ENCODE measurements at places on chromosomes 12 and 14. TPM values are rescaled to one million over a fixed set of nuclear protein-coding genes. Genes with fewer than 3 reads are reported as not detected.
A peak's percentile ranks its signal among the peaks of the same experiment; 100 is the strongest.

The TCHP gene
- 17.8 TPM for polyA plus RNA-seq

The E2F7 gene
- polyA plus RNA-seq = 2.4 TPM

The RHEBL1 gene
- 1.6 TPM for polyA plus RNA-seq

The POTEG gene
- polyA plus RNA-seq = not detected

The PZP gene
- 0.39 TPM for polyA plus RNA-seq

The ADCY6 gene
- 44.3 TPM for polyA plus RNA-seq

The ADGRD1 gene
- 13.7 TPM for polyA plus RNA-seq

The P2RX2 gene
- not detected for polyA plus RNA-seq

- DNase-seq = no peak
Observed at GRCh38 chr14:50937325-50937724, 7.0 kb downstream of the PYGL start.

DNA sequence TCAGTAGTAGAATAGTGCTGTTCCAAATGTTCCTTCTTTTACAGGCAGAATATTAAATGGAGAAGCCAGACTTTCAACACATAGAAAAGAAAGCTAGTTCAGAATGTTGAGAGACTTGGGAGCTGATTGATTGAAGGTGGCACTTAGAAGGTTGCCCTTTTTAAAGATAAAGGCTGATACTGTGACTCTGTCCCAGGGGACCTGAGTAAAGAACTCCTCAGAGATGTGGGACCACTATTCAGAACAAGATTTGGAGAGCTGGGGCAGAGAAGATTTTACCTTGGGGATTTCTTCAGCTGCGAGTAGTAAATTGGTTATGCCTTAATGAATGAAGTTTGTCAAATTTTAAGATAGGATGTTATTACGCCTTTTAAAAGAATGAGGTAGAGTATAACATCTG, 21.4 kb upstream of the BTG1 start:
- no peak for DNase-seq

DNA sequence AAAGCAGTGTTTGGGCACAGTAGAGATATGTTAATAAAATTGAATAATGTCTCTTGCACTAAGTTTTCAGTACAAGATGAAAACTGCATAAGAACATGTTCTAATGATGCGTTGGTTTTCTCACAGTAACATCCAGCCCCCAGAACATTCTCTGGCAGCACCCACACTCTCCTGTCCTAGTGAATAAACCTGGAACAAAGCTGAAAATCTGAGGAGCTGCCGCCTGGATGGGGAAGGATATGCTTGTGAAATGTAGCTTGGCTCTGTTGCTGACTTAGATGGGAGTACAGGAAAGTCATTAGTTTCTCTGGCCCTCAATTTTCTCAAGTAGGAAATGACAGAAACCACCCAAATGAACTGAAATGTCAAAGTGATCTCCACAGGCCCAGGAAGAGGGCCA, 323.8 kb downstream of the APAF1 start:
- DNase-seq = no peak

- no peak for DNase-seq
Observed at GRCh38 chr12:32921397-32921796, 24.8 kb upstream of the PKP2 start.

- peak; percentile 77 for DNase-seq
Observed at GRCh38 chr14:31207287-31207754, 272 bp downstream of the HECTD1 start.

- no peak for DNase-seq
Observed at GRCh38 chr14:65832431-65833266, 420.1 kb downstream of the FUT8 start.

DNA sequence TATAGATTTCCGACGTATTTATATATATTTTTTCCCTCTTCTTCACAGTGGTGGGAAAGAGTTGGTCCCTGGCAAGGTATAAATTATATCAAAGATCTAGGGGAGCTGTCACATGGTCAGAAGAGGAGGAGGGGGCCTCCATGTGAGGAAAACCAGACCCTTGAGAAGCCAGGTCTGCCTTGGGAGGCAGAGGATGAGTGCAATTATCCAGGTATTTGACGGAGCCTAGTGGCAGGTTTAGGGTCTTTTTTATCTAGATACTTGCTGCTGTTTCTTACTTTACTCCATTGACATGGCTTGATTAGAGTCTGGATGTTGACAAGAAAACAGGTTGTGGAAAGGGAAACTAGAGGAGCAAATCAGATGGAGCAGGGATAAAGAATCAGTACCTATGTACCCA, 5.5 kb downstream of the COPZ1 start:
- DNase-seq = no peak

GRCh38 chr14:106442857-106443256, 916.5 kb downstream of the TMEM121 start:
- no peak for DNase-seq

GRCh38 chr12:49664591-49665239, 41.4 kb downstream of the PRPF40B start:
- no peak for DNase-seq

DNA sequence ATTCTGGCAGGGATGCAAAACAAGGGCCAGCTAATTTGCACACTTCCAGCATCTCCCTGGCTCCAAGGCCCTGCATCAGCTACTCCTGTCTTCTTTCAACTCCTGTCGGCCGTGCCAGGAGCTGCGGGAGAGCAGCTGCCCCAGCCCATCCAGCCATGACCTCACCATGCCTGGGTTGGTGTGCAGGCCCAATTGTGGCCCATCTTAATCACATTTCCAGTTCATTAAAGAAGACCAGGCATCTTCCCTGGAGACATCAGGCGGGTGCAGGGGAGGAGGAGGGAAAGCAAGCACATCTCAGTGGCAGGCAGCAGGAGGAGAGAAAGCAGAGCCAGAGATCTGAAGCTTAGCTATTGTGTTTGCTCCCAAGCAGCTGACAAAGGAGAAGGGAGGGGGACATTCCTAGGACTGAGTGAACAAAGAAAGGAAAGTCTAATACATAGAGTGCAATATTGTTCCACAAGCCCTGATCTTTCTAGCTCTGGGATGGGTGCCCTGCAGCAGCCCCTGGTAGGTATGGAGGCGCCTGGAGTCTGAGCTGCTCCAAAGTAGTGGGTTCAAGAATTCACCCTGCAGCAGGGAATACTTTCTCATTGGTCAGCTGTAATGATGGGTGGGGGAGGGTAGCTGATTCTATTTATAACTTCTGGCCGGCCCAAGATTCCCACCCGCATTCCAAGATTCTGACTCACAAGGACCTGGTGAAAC, 40.1 kb downstream of the VWF start:
- no peak for DNase-seq

DNA sequence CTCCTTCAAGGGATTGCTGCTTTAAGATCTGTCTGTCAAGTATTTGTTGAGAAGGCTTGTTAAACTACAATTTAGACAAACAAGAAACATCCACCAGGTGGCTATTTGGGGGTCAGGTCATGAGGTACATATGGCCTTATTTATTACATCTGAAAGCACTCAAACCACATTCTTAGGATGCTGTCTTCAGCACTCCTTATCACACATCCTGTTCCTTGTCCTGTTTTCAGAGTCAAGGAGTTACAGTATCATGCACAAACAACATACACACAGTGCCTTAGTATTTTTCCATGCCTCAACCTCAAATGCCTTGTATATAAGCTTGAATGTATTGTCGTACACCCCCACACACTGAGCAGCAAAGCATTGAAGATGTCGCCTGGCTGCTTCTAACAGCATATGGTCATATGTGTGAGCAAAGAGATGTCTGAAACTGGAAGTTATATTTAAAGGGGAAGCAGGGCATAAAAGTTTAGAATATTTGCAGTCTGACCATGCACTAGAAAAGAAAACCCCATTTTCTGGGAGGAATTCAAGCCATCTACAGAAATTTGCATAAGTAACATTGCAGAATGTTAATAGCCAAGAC, 83.8 kb downstream of the KCNMB4 start:
- DNase-seq = no peak

DNA sequence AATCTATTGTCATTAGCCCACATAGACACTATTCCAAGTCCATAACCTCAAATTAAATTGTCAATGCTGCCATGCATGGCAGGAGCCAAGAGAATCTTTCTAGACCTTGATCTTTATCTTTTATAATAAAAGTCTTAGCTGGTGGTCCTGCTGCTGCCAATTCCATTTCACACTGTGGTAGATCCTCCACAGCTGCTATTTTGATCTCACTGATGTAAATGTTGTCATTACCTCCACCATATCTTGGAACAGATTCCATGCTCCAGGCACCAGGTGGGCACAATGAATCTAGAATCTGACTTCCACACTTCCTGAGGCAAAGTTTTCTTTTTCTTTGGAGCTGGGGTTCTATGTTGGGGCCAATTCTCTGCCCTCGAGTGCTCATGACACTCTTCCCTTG, 161.2 kb downstream of the TMTC3 start:
- no peak for DNase-seq

DNA sequence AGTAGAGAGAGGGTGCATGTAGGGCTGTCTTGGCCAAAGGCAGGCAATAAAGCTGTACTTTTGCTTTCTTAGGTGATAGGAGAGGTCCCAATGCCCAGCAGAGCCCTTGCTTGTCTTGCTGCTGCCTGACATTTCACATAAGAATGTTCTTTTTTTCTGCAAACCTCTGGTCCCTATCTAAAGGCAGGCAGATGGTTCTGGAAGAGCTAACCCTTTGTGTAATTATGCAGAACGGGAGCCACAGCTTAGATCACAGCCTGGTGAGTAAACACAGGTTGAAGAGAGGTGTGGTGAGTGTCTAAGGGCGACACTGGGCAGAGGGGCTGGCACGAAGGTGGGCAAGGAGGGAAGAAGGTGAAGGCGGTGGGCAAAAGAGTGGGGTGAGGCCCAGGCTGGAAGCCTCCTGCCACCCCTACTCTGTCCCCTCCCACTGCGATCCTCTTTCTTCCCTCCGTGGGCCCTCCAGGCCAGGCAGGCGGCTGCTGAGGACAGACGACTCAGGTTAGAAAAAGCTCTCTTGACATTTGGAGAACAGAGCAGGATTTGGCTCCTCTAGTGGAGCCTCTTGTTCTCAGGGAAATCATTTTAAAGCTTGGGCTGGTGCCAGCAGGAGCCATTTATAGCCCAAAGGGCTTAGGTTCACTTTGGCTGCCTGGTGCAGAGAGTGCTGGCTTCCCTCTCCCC, 42.8 kb downstream of the PRMT8 start:
- peak; percentile 15 for DNase-seq

GRCh38 chr12:42962384-42962783, 372.8 kb upstream of the PRICKLE1 start:
- no peak for DNase-seq

DNA sequence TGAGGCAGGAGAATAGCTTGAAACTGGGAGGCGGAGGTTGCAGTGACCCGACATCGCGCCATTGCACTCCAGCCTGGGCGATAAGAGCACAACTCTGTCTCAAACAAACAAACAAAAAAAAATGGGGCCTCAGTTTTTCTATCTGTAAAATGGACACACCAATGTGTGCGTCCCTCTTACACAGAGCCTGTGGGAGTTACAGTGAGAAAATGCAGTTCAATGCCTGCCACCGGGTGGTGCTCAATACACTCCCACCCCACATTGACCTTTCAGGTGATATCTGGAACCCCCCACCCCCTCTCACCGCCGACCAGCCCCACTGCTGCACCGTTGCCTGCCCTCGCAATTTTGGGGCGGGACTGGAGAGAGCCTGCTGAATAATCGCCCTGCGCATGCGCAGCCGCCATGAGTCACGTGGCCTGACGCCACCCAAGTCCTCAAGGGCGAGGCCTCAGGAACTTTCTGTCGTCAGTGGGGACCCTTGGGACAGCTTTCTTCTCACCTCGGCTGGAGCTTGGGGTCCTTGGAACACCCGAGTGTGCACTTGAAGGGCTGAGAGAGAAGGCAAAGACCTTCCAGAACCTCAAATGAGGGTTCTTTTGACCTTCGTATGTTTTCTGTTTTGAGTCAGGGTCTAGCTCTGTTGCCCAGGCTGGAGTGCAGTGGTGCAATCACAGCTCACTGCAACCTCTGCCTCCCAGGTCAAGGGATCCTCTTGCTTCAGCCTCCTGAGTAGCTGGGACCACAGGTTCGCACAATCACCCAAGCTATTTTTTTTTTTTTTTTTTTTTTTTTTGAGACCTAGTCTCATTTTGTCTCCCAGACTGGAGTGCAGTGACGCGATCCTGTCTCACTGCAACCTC, 14.6 kb upstream of the CABP1 start:
- DNase-seq = no peak
